NCI-H2107 (cell line): ENCODE measurements at places on chromosomes 7 and 10.
A peak's percentile ranks its signal among the peaks of the same experiment; 100 is the strongest.

DNA sequence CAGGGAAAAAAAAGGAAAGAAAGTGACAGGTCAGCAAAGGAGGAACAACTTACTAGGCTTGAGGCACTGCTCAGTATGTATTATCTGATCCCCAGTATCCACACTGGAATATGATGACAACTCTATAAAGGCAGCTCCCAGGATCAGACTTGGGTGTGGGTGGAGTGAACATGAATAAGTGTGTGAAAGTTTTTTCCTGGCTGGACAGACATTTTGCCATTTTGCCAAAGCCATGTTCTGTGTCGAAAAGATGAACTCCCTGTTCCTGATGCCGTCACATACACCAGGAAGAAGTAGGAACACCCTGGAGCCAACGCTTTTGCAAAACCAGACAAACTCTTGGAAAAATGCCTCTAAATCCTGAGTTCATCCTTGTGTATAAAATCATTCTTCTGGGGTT, 143.2 kb upstream of the MEOX2 start:
- no peak for DNase-seq

DNA sequence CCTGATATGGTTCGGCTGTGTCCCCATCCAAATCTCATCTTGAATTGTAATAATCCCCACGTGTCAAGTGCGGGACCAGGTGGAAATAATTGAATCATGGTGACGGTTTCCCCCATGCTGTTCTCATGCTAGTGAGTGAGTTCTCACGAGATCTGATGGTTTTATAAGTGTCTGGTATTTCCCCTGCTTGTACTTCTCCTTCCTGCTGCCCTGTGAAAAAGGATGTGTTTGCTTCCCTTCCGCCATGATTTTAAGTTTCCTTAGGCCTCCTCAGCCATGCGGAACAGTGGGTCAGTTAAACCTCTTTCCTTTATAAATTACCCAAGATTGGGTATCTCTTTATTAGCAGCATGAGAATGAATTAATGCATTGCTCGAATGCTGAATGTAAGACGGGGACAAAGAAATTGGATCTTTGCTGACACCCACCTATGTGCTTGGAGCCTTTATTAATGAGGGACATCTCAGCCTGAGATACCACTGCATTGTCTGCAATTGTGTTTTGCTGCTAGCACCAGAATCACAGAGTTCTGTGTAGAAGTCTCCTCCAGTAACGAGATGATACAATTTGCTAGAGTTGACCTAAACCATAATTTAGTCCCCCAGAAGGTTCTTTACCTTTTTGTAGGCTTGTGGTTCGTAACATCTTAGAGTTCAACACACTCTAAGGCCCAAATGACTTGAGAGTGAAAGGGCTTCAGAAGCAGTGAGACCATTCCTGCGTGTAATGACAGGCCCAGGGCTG, 28.6 kb downstream of the SLC35B4 start:
- DNase-seq, result no peak

DNA sequence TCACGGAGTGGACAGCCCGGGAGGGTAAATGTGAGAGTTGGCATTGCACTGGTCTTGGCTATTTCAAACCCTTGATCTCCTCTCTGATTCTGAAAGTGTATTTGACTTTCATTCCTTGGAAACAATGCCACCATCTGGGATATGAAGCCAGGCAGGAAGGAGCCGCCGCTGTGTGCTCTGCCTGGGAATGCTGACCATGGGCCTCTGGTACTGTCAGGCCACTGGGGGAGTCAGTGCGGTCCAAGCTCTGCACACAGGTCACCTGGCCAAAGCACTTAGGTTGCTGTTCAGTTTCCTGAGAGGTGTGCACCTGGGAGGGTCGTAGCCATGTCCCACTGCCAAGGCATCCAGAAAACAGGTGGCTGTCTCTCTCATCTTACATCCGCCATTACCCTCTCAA, 68.5 kb upstream of the SHH start:
- DNase-seq, result no peak

- peak; percentile 49 for DNase-seq
Observed at GRCh38 chr7:24477398-24478136, 95.7 kb upstream of the PALS2 start.

DNA sequence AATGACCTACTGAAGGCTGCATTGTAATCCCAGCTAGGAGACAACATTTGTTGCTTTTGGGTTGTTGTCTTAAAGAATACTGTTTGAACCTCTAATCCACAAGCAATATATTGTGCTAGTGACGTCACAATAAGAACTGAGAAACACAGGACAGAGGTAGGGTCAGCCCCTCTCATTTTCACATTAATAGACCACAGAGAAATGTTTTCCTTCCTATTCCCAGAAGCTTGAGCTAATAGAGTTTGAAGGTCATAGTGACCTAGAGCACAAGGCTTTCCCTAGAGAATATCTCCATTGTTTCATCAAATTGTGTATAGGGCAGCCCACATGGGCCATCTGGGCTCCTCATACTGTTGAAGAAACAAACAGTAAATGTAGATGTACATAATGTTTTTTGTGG, 300.9 kb upstream of the AKR1E2 start:
- DNase-seq, result no peak

GRCh38 chr10:15433850-15434537, 62.9 kb upstream of the FAM171A1 start:
- DNase-seq, result peak; percentile 1

- peak; percentile 67 for DNase-seq
Observed at GRCh38 chr7:47492716-47493325, 89.1 kb downstream of the TNS3 start.

DNA sequence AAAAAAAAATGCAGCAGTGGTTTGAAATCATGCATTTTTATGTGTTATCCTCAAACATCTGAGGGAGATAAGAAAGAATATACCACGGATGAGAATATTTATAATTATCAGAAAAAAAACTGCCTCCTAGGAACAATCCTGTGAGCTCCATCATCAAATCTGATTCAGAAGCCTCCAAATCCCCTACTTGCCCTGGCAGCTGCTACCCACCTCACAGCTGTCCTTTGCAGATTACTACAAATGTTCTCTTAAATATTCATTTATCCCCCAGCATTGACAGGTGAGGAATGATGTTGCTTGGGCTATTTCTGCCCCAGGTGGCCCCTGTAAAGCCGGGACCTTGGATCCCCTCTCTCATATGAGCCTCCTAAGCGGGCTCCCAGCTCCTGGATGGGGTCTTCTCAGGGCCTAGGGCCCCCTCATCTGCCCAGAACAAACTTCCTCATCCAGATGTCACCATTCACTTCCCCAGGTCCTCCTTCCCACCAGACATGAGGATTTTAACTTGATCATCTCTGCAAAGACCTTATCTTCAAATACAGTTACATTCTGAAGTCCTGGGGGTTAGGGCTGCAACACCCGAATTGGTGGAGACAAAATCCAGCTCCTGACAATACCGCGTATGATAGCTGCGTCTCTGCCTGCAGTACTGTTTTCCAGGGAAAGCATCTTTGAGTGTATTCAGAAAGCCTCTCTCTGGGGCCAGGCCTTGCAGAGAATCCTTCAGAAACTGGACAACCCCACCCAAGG, 81.9 kb upstream of the INSIG1 start:
- DNase-seq, result no peak

GRCh38 chr7:77498659-77499379, 38.3 kb upstream of the PTPN12 start:
- DNase-seq, result no peak

GRCh38 chr10:50387732-50388073, 136.4 kb upstream of the ASAH2 start:
- no peak for DNase-seq

- no peak for DNase-seq
Observed at GRCh38 chr10:60335708-60336107, 54.0 kb downstream of the ANK3 start.

- DNase-seq, result no peak
Observed at GRCh38 chr7:50696810-50697582, 85.7 kb downstream of the GRB10 start.

- DNase-seq, result no peak
Observed at GRCh38 chr7:119223930-119224329, 999.4 kb downstream of the ANKRD7 start.

GRCh38 chr7:24812305-24812945, 55.2 kb upstream of the GSDME start:
- DNase-seq, result peak; percentile 26

DNA sequence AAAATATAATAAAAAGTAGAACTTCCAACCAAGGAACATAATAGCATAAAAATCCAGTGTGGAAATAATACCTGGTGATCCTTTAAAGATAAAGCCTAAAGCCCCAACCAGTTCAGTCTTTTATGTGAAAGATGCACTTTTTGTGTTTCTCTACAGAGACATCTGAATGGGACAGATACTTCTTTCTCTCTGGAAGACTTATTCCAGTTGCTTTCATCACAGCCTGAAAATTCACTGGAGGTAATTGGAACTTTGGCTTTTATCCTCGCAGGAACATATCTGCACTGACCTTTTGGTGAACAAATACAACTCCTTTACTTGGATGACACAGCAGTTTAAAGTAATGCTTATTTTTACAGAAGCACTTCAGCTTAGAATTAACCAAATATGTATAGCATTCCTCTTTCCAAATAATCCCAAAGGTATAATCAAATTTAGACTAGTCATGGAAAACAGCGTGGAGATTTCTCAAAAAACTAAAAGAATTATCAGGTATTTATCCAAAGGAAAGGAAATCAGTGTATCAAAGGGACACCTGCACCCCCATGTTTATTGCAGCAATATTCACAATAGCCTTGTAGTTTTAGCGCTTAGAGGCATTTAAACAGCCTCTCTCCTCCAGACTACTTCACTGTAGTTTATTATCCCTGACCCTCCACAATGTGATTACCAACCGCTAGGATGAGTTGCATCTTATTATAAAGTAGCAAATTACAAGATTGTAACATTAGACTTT, 16.8 kb downstream of the HNRNPA2B1 start:
- no peak for DNase-seq

- DNase-seq, result no peak
Observed at GRCh38 chr7:100267648-100268047, 39.9 kb upstream of the SPDYE3 start.

DNA sequence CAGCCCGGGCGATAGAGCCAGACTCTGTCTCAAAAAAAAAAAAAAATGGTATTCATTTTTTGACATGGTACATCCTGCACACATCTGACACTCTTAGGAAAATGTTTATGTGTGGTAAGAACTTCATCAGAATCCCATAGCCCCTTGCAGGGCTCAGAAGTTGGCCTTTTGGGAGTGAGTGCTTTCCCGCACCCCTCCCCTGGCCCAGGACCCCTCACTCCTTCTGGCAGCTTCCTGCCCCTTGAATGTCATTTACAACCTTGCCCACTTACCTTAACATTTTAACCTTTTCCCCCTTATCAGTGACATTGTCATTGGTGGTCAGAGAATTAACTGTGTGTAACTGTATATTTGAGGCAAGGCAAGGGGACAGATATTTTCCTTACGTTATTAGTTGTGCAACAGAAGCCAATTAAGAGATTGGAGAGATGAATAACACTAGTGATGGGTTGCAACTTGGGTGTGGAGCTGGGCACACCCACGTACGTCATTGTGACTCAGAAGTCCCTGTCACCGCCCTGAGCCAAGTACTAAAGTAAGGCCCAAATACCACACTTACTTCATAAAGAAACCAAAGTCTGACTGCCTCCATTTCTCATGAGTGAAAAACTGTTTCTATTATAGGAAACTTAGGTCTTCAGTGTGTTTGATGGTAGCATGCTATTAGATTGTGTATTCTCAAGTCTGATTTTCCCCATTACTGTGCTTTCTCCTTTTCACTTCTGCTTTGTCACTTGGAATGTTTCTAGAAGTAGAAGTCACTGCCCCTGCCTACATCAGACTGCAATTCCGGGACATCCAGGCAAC, 31.6 kb downstream of the OGDH start:
- DNase-seq, result no peak

DNA sequence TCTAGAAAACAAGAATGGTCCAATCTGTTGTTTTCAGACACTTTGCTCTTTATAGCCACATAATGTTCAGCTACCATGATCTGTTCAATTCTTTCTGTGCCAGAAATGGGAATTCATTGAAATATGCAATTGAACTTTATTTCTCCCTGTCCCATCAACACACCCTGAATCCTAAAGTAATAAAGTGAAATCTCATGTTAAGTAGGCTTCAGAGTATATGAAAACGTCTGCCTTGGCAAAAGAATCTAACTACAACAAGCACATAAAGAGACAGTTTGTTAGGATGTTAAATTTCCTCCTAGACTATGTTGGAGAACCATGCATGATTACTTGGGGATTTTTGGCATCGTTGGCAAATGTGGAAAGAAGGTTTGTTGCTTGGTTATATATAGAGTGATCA, 722.7 kb downstream of the XPNPEP1 start:
- DNase-seq, result no peak

DNA sequence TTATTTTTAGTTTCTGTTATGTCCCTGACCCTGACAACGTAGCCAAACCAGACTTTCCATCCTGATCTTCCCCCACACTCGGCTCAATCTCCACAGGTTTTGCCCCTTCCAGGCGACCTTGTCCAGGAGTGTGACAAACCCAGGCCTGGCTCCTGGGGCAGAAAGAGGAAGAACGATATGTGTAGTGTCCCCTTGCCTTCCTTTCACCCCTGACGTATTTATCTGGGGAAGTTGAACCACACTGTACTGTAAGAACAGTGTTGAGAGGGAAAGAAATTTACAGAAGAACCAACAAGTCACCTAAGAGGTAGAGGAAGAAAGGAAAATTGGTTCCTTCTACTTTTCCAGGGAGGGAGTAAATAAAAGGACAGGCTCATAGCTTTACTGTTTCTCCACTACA, 158.0 kb downstream of the VTI1A start:
- no peak for DNase-seq

- DNase-seq, result no peak
Observed at GRCh38 chr10:33238643-33239042, 95.8 kb downstream of the NRP1 start.

- DNase-seq, result no peak
Observed at GRCh38 chr10:119344381-119344780, 137.0 kb downstream of the GRK5 start.

- no peak for DNase-seq
Observed at GRCh38 chr7:8380130-8380529, 53.3 kb upstream of the NXPH1 start.

DNA sequence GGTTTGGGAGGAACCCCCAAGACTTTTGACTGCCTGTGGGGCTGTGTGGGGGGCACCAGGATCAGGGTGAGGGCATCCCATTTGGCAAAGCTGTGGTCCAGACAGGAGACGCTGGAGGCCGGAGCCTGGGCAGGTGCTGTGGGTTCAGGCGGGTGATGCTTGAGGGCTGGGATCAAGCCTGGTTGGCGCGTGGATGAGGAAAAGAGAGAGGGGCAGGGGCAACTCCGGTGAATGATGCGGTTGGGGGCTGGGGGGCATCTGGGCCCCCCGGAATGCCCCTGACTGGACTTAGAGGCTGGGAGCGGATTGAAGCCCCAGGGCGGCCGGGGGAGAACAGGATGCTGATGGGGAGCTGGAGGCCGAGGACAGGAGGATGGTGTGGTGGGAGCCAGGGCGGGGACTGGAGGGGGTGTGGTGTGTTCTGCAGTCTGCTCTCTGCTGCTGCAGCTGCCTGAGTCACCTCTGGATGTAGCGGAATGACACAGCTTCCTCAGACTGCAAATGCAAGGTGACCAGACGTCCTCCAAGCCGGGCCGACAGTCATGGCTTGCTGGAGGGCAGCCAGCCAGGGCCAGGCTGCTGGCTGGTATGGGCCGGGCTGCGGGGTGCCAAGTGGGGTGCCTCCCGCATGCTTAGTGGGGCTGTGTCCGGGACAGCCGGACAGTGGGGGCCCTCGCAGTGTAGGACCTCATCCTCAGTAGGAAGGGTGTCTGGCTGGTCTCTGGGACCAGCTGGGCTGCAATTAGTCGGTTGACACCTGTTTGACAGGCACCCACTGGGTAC, 3.2 kb downstream of the MAFK start:
- no peak for DNase-seq
